ENCODE measurements at places on chromosomes 16 and 17. TPM values are rescaled to one million over a fixed set of nuclear protein-coding genes. Genes with fewer than 3 reads are reported as not detected.

DNA sequence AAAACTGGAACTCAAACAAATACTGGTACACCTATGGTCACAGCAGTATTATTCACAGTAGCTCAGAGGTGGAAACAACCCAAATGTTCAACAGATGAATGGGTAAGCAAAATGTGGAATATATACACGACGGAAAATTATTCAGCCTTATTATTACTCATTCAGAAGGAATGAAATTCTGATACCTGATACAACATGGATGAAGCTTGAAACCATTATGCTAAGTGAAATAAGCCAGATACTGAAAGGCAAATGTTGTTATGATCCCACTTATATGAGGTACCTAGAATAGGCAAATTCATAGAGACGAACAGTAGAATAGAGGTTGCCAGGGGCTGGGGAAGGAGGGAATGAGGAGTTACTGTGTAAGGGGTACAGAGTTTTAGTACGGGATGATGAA, 27.1 kb upstream of the MYLK3 start:
- H3K4me1 ChIP-seq: no peaks in the 10 kb centered on the region
- H3K4me3 ChIP-seq: no peak overlapping the region
- no peaks in the 10 kb centered on the region for H3K36me3 ChIP-seq

- DNase-seq: no peak
- H3K36me3 ChIP-seq: no peaks in the 10 kb centered on the region
- no peak overlapping the region for H3K4me3 ChIP-seq
- peaks cover 3% of the 10 kb centered on the region for H3K27me3 ChIP-seq
- H3K27ac ChIP-seq: no peak overlapping the region
Observed at GRCh38 chr17:6231886-6232731, 161.9 kb downstream of the WSCD1 start.

The SDR42E1 gene
- total RNA-seq: not detected

GRCh38 chr16:79605999-79606398, 5.5 kb upstream of the MAF start:
- DNase-seq: no peak
- peaks cover 14% of the 10 kb centered on the region for H3K27me3 ChIP-seq
- H3K4me1 ChIP-seq: peaks cover 16% of the 10 kb centered on the region
- H3K36me3 ChIP-seq: no peaks in the 10 kb centered on the region
